ENCODE measurements at places on chromosomes 6 and 20. TPM values are rescaled to one million over a fixed set of nuclear protein-coding genes. Genes with fewer than 3 reads are reported as not detected.

- DNase-seq: no peak
Measured at GRCh38 chr20:33709398-33709797, 10.7 kb downstream of the PXMP4 start.

SLC22A3 gene
- polyA plus RNA-seq: 16.8 TPM

SLA2 gene
- polyA plus RNA-seq: 0.24 TPM

GRCh38 chr6:37077905-37078296, 72.4 kb downstream of the FGD2 start:
- no peak for DNase-seq

GPR63 gene
- 3.9 TPM for polyA plus RNA-seq

BCAS1 gene
- 268 TPM for polyA plus RNA-seq

DNA sequence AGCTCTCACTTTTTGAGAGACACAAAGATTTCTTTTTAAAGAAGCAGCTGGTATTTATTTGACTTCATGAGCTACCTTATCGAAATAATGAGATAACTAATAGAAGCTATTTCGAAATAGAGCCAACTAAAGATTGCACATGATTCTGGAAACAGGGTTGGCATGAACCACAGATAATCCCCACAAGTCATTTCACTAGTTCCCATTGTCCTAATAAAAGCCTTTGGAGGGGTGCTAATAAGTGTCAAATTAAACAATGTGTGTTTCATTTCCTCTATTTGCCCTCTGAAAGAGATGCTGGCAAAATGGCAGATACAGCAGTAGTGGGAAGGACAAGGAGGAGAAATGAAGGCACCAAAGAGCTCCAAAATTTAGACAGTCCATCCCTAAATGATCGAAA, 78.6 kb upstream of the RIPOR2 start:
- no peak for DNase-seq

GRCh38 chr20:46276531-46276930, 31.8 kb downstream of the CDH22 start:
- no peak for DNase-seq

- DNase-seq: no peak
Measured at GRCh38 chr20:23349338-23350195, 1.0 kb upstream of the NXT1 start.

ZC2HC1B gene
- polyA plus RNA-seq: not detected

GRCh38 chr6:106486236-106486635, 125.7 kb downstream of the CRYBG1 start:
- DNase-seq: no peak

GRCh38 chr6:13508711-13509705, 21.6 kb upstream of the GFOD1 start:
- no peak for DNase-seq

- no peak for DNase-seq
Measured at GRCh38 chr6:88135578-88136114, 30.5 kb downstream of the CNR1 start.

GRCh38 chr20:56004611-56005388, 519 bp downstream of the CBLN4 start:
- no peak for DNase-seq

DNA sequence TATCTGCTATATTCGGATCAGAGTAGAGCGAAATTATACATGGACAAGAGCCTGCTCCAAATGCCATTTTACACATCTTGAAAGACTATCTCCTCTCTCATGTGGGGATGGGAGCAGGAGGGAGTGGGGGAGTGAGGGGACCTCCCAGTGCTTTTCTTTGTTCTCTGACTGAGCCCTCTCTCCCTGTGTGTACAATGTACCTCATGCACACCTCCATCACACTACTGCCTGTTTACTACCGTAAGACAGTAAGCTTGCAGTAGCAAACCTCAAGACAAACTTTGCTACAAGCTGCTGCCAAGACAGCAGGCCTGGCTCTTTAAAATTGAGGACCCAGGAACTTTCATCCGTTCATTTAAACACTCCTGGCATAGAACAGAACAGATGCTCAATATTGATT, 7.2 kb downstream of the NHSL1 start:
- DNase-seq: no peak

DNA sequence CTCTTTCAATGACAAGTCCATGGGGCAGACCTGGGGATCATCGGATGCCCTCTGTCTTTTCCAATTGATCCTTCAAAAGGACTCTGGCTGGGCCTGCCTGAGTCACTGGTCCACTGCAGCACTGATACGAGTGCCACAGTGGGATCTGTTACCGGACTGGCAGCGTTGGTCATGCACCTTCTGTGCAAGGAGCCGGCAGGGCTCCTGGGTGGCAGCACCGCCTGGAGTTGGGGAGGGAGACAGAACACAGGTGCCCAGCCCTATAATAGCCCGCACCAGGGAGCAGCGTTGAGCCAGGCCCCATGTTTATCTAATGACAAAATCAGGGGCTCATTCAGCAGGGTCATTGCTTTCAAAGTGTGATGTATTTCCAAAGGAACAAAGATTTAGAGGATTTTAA, 64.2 kb upstream of the NXT1 start:
- DNase-seq: no peak

SESN1 gene
- polyA plus RNA-seq: 28.4 TPM

- DNase-seq: no peak
Measured at GRCh38 chr20:4074877-4075455, 59.6 kb upstream of the RNF24 start.

- no peak for DNase-seq
Measured at GRCh38 chr6:105991561-105992314, 94.4 kb upstream of the PRDM1 start.

- DNase-seq: no peak
Measured at GRCh38 chr6:141199074-141199473, 933.7 kb upstream of the GJE1 start.

EMILIN3 gene
- polyA plus RNA-seq: 9.4 TPM

BPIFA1 gene
- not detected for polyA plus RNA-seq

DNA sequence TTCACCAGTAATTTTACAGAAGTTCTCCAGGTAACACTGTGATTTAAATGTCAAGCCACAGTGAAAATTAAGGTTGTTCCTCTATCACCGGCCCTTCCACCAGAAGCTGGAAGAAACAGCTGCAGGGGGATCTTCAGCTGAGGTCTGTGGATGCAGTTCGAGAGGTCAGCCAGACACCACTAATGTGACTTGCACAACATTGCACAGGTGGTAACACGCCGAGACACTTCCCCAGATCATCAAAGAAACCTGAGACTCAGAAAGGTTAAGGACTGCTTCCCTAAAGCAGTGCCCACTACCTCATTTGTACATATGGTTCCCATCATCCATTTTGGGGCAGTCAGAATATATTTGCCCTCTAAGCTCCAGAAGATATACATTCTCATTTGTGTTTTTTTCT, 8.1 kb upstream of the SERPINB9 start:
- DNase-seq: no peak

SH3BGRL2 gene
- polyA plus RNA-seq: 34.4 TPM

DNA sequence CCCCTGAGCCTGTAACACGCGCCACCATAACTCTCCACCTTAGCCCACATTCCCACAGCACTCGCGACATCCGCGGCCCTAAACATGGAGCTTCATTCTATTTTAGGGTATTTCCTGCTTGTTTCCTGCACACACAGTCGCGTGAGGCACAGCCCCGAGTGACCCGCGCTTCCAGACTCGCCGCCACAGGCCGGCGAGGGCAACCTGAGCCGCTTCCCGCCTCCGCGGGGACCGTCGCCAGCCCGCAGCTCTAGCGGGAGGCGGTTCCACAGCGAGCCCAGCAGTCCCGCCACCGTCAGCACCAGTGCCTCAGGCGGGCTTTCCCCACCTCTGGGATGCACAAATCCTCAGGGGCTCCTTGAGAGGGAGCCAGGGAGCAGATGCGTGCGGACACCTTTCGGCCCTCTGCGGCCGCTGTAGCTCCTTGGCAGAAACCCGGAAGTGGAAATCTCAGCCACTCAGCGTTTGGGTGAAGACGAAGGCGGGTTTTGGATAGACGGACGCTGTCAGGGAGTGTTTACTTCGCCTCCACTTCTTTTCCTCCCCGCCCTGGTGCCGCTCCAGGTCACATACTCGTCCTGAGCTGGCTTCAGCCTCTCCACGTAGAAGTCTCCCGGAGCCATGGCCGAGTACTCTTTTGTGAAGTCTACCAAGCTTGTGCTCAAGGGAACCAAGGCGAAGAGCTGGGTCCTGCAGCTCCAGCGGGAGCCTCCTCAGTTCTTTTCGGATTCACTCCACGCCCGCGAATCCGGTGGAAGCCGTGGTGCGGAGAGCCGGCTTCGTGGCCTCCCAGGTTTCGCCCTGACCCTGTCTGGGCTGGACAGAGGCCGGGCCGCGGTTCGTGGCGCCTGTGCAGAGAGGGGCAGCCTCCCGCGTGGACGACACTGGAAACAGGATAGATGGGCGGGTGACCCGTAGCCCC, 2177.4 kb upstream of the DEFB115 start:
- DNase-seq: no peak

DNA sequence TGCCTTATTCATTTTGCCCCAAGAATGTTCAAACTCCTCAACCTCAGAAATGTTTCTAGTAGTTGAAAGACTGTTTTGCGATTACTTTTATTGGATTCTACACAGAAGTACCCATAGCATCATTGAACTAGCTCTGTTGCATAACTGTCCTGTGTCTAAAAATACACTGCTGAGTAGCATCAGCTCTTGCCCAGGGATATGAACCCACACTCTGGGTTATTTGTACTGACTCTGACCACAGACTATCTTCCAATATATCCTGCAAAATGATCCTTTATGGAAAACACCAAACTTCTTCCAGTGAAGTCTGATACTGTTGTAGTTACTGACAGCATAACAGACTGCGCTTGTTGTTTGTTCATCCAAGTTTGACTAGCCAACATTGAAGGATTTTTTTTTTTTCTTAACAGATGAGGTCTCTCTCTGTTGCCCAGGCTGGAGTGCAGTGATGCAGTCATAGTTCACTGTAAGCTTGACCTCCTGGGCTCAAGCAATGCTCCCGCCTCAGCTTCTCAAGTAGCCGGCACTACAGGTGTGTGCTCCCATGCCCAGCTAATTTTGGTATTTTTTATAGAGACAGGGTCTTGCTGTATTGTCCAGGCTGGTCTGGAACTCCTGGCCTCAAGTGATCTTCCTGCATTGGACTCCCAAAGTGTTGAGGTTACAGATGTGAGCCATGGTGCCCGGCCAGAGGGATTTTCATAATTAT, 49.9 kb downstream of the TULP4 start:
- no peak for DNase-seq

DNA sequence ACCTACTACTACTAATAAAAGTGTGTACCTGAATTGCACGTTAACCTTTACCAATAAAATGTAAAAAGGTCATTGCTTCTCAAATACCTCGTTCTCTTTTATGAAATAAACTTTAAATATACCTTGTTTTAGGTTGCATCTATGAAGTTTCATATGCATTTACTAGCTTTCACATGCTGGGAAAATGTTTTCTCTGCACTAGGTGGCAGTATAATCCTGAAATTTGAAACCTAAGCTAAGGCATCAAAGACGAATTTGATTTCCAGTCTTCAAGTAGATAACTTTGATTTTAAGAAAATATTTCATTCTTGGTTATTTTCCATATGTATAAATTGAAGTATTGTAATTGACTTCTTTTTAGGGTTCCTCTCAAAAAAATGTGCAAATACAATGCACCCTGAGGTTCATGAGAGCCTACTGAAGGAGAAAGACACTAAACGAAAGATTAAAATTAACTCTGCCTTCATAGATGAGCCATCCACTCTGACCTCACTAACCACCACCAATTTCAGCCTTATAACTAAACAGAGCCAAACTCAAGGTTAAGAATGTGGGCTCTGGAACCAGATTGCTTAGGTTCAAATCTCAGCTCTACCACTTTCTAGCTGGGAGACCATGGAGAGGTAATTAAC, 7.3 kb upstream of the COL9A1 start:
- DNase-seq: peak; percentile 33

DNA sequence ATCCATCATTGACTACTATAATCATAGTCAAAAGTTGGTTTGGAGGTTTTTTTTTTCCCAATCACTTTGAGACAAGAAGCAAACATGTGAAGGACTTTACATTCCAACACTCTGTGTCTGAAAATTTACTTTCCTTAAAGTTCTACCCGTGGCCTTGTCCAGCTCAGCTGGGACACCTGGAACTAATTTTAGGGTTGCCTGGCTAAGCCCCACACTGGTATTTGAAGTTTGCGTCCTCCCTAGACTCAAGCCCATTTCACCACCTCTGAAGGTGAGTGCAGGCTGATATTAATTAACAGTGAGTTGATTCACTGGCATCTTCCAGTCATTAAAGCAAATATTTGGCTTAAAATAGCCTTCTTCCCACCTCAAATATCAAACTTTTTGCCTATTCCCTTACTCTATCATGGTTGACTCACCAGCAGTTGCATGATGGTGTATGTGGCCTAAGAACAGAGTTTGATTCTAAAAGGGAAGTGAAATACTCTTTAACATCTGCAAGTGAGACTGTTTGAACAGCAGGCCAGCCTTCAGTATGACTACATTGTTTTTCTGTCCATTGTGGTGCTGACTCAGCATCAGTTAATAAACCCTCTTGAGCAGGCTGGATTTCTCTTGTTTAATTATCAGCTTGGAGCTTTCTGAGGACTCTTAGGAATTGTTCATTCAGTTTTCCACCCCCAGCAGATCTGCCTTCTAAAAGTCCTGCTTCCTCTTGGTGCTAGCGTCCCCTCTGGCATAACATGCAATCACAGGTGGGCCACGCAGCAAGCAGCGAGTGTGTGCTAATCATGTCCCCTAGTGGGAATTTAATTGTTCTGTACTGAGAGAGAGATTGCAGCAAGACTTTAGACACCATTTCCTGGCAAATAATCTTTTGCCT, 1.8 kb upstream of the PRDM1 start:
- no peak for DNase-seq

DNA sequence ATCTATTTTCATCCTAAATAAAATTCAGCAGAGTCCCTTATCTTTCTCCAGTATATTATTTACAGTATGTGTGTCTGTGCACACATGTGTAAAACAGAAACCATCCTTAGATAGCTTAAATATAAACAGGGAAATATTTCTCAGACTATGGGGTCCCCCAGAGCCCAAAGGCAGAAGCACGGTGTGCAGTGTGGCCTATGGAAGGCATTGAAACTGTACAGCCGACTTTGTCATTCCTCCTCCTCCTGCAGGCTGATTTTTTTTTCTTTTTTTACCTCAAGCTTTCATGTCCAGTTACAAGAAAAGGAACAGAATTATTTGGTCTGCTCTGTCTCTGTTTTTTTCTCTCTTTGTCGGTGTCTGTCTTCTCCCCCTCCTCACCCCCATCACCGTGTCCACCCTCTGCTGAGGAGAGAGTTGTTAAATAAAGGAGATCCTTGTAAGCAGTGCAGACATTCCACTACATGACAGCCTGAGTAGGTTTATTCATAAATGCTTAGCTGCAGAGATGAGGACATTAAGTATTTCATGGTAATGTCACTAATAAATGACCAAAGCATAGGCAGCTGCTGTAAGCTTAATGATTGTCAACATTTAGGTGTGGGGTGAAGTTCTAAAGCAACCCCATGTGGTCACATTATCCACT, 31.8 kb upstream of the SLC35D3 start:
- DNase-seq: no peak

- no peak for DNase-seq
Measured at GRCh38 chr6:16657768-16658167, 103.5 kb downstream of the ATXN1 start.

GRCh38 chr6:6711031-6711785, 122.7 kb downstream of the LY86 start:
- DNase-seq: no peak

RNF182 gene
- 37.2 TPM for polyA plus RNA-seq

POM121L2 gene
- not detected for polyA plus RNA-seq

RAB44 gene
- polyA plus RNA-seq: 0.05 TPM

GRCh38 chr6:169406804-169407203, 153.2 kb upstream of the THBS2 start:
- peak; percentile 26 for DNase-seq

All from spinal cord (tissue), 10 donors.